ENCODE measurements at places on chromosomes 1 and 21. TPM values are rescaled to one million over a fixed set of nuclear protein-coding genes. Genes with fewer than 3 reads are reported as not detected.

ADARB1 gene
- total RNA-seq, result 7.5 TPM

TRNP1 gene
- 72.5 TPM for total RNA-seq

LCE1B gene
- not detected for total RNA-seq

TEX38 gene
- total RNA-seq, result not detected

NPHS2 gene
- not detected for total RNA-seq

EIF4G3 gene
- total RNA-seq, result 38.5 TPM

LENEP gene
- not detected for total RNA-seq

OR2T34 gene
- total RNA-seq, result not detected

PPM1J gene
- 7.9 TPM for total RNA-seq

KIF2C gene
- total RNA-seq, result 0.67 TPM

PTPN22 gene
- total RNA-seq, result 0.33 TPM

SPRR2G gene
- total RNA-seq, result not detected

ADAMTS5 gene
- 6.1 TPM for total RNA-seq

DENND1B gene
- 11.8 TPM for total RNA-seq

LCE2C gene
- total RNA-seq, result not detected

DCST1 gene
- total RNA-seq, result not detected

CD1E gene
- total RNA-seq, result 0.39 TPM

HAX1 gene
- total RNA-seq, result 168 TPM

FOXO6 gene
- 1.4 TPM for total RNA-seq

GBP7 gene
- not detected for total RNA-seq

PTGFR gene
- total RNA-seq, result 1.6 TPM

KRTAP26-1 gene
- total RNA-seq, result not detected

ZYG11A gene
- total RNA-seq, result not detected

DISC1 gene
- 5.3 TPM for total RNA-seq

NUDT17 gene
- 10.5 TPM for total RNA-seq

ETNK2 gene
- 17.5 TPM for total RNA-seq

CRP gene
- total RNA-seq, result not detected

TDRD5 gene
- not detected for total RNA-seq

HJV gene
- total RNA-seq, result 153 TPM

ZNF695 gene
- total RNA-seq, result 0.08 TPM

KCNA3 gene
- 1.5 TPM for total RNA-seq

HES2 gene
- total RNA-seq, result not detected

AADACL3 gene
- total RNA-seq, result not detected

CHI3L2 gene
- 9.9 TPM for total RNA-seq

KRTAP10-2 gene
- not detected for total RNA-seq

DAB1 gene
- 3.3 TPM for total RNA-seq

TGFB2 gene
- 4.3 TPM for total RNA-seq

FCER1A gene
- not detected for total RNA-seq
